ENCODE measurements at places on chromosomes 7 and 10.

DNA sequence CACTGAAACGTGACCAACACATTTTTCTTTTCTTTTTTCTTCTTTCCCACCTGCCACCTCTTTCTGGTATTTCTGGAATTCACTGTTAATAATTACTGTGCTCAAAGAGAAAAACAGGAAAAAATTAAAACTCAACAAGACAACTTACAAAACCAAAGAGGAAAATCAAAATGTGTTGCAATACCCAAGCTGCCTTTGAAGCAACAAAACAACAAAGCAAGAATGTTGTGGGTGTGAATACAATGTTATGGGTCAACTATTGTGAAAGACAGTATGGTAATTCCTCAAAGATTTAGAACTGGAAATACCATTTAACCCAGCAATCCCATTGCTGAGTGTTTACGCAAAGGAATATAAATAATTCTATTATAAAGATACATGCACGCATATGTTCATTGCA, 415.1 kb downstream of the GFRA1 start:
- no peak for DNase-seq

- DNase-seq: no peak
Observed at GRCh38 chr7:33547880-33548279, 357.5 kb upstream of the BMPER start.

- DNase-seq: no peak
Observed at GRCh38 chr7:39661960-39662359, 38.6 kb downstream of the RALA start.

DNA sequence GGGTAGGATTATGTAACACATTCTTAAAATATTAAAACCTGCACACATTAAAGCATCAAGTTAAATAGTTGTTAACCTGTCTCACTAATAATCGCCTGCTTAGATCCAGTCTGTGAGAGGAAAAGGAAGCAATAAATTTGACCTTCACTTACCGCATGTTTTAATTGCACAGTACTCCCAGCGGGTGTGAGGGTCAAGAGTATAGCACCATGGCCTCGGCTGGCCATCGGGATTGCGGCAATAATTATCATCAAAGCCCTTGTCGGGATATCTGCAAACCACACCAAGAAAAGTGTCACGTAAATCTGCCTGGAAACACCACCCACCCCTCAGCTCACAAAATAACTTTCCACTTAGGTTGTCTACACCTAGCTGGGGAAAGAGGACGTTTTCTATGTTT, 26.6 kb downstream of the HGF start:
- no peak for DNase-seq

DNA sequence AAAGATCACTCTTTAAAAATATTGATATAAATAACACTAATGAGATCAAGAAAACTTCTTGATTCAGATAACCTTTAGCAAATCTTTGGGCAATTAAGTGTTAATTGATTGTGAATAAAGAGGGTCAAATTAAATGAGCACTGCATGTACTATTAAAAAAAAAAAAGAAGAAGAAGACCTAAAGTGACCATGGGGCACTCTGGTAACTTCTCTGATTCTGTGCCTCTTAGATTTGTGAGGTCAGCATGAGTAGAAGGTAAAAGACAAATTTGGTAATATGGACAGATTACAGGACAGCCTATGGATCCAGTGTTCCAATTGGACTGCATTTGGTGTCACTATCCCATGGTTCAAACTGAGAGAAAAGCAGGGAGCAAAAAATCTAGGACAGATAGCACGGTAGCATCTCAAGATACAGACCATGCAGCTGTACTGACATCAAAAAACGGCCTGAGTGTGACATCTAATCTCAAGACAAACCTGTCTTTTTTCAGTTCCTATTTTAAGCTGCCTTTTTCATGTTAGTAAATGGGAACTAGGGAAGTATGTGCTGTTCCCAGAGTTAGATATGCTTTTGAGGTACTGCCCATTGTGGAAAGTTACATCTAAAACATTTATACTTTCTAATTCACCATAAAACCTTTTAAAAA, 128.0 kb downstream of the KCND2 start:
- no peak for DNase-seq

DNA sequence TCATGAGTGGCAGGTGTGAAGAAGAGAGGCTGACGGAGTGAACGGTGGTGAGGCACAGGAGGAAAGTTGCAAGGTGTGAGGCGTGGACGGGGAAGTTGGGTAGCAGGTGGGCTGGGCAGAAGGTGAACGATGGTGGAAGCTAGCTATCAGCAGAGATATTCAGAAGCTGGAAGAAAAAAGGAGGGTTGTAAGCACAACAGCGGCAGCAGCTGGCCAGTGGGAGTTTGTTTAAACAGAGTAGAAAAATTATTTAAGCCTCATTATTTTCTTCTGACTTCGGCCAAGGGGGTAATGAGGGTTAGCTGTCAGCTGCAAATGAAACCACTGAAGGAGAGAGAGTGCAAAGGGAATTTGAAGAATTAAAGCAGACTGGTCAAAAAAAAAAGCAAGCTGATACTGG, 62.1 kb upstream of the PRKAR2B start:
- DNase-seq: no peak

DNA sequence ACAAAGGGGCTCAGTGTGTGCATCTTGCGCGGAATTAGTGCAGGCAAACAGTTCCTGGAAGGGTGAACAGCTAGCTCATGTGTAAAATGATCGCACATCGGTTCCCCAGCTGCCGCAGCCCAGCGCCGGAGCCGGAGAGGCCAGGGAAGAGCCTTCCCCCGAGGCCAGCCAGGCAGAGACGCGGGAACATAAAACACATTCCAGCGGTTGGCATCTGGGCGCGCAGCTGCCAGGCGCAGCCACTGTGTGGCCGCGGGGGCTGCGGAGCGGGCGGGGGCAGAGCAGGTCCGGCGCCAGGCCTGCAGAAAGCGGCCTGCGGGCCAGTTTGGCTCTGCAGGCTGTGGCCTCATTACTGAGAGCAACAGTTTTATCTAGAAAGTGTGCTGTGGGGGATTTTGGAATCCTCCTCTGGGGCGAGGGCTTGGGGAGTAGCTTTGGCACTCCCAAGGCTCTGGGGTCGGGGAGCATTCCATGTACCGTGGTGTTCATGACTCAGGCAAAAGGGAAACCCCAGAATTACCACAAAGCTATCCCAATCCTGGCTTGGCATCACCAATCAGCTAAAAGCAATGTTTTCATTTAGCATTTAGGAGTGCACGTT, 74.3 kb downstream of the SAMD9 start:
- DNase-seq: no peak

- DNase-seq: no peak
Observed at GRCh38 chr7:18693816-18694215, 198.3 kb downstream of the HDAC9 start.

- no peak for DNase-seq
Observed at GRCh38 chr10:123367195-123367594, 213.0 kb downstream of the BUB3 start.

GRCh38 chr7:114970308-114970707, 48.4 kb downstream of the MDFIC start:
- DNase-seq: no peak

DNA sequence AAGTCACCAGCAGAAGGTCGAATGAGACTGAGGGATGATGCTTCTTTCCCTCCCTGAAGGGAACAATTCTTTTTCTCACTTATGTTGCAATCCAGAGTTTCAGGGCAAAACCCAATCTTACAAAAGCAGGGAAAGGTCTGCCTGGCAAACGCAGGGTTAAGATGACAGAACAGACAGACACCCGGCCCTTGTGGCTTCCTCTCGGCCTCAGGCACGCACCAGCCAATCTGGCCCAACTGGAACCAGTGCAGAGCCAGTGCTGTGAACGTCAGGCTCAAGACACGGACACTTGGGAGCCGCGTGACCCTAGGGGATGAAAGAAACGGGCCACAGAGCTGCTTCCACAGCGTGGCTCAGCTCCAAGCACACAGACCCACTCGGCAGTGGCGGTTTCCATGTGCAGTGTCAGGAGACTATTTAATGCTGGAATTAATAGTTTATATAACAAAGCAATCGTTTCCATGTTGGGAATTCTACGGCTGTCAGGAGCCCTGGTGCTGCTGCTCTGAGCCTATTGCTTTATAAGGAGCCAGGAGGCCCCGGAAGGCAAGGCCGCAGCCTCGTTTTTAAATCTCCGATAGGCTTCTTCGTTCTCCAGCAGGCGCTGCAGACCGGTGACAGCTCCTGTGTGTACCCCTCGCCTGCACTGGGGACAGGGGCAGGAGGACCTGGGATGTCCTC, 198.4 kb downstream of the DIP2C start:
- no peak for DNase-seq

- no peak for DNase-seq
Observed at GRCh38 chr7:54560723-54561122, 18.5 kb downstream of the VSTM2A start.

GRCh38 chr10:34959786-34960185, 130.4 kb downstream of the CUL2 start:
- no peak for DNase-seq

- no peak for DNase-seq
Observed at GRCh38 chr7:48088559-48089045, 463 bp upstream of the UPP1 start.

GRCh38 chr7:102291056-102291915, 4.6 kb downstream of the SH2B2 start:
- peak; percentile 15 for DNase-seq

DNA sequence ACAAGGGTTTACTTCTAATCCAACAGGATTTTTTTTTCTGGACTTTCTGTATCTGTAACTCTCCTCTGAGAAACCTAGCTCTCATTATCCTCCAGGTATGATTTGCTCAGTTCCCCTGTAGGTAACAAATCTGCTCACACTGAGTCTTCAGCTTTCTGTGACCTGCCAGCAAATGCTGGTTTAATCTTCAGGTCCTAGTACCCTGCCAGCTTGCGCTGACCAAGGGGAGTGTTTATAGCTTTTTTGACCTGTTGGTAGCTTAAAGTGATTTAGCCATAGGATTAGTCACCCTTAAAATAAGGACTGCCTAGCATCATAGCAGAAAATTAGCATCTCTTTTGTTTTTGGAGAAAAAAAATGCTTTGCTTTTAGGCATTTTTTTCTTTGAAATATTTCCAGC, 22.4 kb downstream of the SND1 start:
- DNase-seq: no peak

GRCh38 chr10:76017733-76018433, 586.5 kb downstream of the LRMDA start:
- no peak for DNase-seq

- no peak for DNase-seq
Observed at GRCh38 chr10:5557799-5558771, 33.3 kb downstream of the CALML3 start.

DNA sequence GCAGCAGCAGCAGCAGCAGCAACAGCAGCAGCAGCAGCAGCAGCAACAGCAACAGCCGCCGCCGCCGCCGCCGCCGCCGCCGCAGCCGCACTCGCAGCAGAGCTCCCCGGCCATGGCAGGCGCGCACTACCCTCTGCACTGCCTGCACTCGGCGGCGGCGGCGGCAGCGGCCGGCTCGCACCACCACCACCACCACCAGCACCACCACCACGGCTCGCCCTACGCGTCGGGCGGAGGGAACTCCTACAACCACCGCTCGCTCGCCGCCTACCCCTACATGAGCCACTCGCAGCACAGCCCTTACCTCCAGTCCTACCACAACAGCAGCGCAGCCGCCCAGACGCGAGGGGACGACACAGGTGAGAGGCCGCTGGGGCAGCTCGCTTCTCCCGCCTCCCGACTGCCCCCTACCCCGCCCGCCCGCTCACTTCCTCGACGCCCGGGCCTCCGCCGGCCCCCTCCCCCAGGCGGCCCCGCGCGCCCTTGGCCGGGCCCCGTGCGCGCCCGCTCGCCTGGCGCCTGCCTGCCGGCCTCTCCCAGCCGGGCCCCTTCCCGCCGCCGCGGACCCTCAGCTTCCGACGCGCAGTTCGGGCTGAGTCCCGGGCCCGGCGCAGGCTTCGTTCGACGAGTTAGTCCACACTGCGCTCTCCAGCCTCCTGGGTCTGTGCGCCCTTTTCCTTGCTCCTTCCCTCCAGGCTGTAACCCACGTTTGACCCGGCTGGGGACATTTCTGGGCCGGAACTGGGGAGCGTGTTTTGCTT, 882 bp downstream of the DLX6 start:
- DNase-seq: no peak

DNA sequence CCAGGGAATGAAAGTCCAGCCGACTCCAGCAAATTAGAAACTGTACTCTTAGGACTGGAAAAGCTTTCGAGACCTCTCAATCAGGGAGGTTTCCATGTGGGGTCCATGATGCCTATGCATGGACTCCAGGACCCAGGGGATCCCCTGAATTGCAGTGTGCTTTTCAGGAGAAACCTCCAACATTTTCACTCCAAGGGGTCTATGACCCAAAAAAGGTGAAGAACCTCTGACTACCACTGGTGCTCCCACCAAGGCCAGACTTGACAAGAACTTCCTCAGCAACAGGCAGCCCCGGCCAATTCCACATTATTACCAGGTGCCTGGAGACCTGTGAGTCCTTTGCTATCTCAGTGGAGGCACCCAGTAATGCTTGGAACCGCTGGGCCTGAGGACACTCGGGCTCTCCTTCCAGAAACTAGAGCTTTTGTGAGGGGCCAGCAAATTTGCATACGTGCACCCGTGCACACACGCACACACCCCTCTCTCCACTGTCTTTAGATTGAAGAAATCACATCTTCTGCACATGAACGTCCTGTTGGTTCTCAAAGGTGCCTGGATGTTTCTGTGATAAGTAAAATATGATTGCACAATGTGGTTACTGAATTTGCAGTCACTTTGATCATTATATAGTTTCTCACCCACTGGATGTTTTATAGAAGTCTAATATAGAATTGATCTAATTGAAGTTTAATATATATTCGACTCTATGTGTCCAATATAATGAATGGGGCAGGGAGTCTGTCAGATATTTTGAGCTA, 54.7 kb downstream of the SYPL1 start:
- DNase-seq: no peak

DNA sequence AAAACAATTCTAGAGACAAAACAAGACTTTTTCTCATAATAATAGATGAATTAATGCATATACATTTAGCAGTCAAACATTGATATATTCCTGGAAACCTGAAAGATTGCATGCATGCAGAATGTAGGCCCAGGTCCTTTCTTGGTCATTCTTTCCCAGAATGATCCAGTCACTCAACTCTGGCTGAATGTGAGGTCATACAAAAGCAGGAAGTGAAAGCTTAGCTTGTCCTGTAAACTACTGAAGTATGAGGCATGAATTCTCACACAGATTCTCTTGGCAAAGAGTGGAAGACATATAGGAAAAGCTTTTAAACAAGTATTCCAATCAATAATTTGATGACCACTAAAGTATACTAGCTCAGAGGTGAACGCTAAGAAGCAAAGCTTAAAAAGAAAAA, 253.9 kb downstream of the PPP1R3A start:
- DNase-seq: no peak

Data from T-helper 9 cell (primary cell).